ENCODE measurements at places on chromosomes 16 and 17.

DNA sequence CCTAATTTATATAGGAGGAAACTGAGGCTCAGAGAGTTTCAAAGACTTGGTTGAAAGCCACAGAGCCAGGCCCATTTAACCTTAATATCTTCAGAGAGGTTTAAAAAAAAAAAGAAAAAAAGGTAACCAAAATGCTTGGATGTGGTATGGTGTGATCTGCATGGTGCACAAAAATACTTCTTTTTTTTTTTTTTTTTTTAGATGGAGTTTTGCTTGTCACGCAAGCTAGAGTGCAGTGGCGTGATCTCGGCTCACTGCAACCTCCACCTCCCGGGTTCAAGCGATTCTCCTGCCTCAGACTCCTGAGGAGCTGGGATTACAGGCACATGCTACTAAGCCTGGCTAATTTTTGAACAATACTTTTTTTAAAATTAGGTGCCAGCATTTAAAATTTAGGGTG, 101.8 kb downstream of the XYLT1 start:
- no peak for DNase-seq

DNA sequence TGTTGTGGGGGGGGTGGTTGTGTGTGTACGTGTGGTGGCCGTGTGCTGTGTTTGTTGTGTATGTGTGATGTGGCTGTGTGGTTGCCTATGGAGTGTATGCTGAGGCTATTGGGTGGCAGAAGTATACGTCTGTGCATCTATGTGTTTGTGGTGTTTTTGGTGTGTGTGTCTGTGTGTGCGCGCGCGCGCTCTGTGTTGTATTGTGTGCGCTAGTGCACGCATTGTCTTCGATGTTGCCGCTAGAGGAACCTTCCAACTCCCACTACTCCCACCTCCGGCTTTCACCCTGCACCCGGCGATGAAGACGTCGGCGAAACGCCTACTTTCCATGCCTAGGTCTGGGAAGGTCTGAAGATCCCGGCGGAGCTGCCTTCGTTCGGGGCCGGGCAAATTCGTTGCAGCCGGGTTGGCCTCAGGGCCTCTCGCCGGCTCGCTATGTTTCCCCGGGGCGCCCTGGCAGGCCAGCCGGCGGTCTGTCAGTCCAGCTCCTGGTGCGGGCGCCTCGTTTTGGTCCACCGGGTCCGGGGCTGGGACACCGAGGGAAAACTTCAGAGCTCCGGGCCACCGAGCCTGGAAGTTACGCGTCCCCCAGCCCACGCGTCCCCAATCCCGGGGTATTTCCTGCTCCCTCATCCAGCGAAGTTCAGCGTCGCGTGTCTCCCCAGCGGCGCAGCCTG, 5.2 kb upstream of the DLX4 start:
- no peak for DNase-seq

- peak; percentile 24 for DNase-seq
Measured at GRCh38 chr17:71519285-71519684, 601.5 kb upstream of the SOX9 start.

DNA sequence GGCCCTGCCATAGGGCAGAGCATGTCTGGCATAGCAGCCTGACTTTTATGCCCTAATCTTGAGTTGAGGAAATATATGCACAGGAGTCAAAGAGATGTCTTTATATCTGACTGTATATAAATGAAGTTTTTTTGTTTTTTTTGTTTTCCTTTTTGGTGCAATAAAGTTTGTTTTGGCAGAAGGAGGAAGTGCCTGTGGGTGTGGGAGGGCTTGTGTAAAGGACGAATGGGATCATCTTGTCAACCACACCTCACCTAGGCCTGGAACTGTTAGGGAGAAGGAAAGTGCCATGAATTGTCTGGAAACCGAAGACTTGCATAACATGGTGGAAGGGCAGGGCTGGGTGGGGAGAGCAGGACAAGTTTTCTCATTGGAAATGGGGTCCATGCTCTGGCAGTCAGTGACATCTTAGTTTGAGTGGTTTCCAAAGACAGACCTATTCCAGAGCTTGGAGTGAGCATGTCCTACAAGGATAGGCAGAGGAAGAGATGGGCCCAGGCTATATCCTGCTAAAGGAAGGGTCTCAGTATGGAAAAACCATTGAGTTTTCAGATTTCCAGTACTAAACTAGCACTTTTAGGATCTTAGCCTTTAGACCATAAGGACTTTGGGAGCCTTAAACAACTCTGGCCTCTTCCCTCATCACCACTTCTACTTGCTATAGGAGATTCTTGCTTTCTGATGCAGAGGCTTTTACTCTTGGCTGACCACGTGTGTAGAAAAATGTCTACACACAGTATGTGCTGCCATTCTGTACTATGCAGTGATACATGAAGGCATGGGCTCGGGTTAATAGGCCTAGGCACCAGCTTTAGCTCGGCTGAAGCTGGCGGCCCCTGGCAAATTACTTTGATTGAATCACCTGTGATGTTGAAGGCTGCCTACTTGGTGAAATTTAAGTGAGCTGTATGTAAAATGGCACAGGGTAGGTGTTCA, 15.5 kb downstream of the SNF8 start:
- no peak for DNase-seq

DNA sequence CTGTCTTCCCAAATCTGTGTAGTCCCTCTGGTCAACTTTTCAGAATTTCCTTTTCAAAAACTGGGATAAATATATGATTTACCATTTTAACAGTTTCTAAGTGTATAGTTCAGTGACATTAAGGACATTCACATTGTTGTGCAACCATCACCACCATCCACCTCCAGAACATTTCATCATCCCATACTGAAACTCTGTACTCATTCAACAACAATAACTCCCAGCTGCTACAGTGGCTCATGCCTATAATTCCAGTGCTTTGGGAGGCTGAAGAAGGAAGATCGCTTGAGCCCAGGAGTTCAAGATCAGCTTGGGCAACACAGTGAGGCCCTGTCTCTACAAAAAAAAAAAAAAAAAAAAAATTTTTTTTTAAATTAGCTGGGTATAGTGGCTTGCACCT, 131.0 kb downstream of the AATF start:
- DNase-seq, result no peak

GRCh38 chr17:21113049-21113690, 13.6 kb upstream of the DHRS7B start:
- no peak for DNase-seq

DNA sequence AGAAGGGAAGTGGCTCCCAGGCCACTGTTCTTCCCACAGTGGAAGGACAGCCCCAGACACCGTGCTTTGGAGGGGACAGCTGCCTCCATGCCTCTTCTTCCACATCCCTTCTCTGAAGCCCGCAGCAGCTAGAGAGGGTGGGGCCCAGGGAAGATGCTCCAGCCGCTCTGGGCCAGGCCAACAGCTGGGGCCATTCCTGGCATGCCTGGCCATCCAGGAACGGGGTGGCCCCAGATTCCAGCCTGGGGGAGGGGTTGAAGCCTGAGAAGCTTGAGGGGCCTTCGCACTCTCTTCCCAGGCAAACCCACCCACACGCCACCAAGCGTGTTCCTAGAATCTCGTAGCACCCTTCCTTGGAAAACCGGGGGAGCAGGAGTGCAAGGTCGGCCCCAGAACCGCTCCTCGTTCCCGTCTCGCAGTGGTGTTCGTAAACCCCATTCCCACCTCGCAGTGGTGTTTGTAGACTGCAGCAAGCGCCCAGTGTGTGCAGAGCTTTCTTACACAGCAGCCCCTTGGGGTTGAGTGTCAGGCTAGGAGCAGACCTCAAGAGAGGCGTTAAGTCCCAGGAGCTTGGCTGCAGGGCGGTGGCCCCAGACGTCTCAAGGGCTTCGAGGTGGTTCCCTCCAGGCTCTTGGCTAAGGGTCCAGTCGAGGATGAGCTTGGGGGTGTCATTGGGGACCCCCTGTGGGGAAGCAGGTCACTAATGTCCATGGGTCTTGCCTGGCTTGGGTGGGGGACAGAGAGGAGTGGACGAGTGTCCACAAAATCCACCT, 2.7 kb downstream of the CDH15 start:
- no peak for DNase-seq

- DNase-seq, result no peak
Measured at GRCh38 chr17:81539961-81540675, 11.9 kb downstream of the FSCN2 start.

- no peak for DNase-seq
Measured at GRCh38 chr16:54244061-54244886, 42.3 kb downstream of the IRX3 start.

DNA sequence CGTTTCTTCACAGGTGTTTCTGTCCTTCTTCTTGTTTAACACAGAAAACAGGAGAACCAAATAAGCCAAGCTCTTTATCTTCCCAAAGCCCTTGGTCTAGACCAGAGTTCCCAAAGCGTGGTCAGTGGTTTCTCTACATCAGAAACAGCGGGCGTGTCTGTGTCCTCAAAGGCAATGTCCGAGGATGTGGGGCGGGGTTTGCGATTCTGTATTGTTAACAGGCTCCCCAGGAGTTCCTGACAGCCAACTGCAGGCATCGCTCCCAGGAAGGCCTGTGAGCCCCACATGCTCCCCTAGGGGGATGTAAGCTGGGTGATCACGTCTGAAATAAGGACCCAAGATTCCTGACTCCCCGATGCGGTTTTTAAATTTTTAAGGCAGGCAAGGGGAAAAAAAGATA, 28.4 kb upstream of the SLC25A19 start:
- DNase-seq, result no peak

DNA sequence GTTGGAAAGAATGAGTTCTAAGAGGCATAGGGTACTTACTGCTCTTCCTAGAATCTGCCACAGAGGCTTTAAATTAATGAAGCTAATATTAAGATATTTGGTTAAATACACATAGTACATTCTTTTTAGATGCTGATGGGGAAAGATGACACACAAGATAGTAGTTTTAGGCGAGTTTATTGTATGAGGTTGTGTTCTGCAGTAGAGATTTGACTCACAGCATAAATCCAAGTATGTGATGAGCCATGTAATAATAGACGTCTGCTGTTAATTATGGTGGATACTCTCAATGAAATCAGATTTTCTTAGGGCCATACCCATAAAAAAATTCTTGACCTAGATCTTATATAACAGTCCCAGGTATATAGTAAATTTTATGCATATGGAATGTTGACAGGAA, 8.0 kb downstream of the TNRC6C start:
- no peak for DNase-seq

DNA sequence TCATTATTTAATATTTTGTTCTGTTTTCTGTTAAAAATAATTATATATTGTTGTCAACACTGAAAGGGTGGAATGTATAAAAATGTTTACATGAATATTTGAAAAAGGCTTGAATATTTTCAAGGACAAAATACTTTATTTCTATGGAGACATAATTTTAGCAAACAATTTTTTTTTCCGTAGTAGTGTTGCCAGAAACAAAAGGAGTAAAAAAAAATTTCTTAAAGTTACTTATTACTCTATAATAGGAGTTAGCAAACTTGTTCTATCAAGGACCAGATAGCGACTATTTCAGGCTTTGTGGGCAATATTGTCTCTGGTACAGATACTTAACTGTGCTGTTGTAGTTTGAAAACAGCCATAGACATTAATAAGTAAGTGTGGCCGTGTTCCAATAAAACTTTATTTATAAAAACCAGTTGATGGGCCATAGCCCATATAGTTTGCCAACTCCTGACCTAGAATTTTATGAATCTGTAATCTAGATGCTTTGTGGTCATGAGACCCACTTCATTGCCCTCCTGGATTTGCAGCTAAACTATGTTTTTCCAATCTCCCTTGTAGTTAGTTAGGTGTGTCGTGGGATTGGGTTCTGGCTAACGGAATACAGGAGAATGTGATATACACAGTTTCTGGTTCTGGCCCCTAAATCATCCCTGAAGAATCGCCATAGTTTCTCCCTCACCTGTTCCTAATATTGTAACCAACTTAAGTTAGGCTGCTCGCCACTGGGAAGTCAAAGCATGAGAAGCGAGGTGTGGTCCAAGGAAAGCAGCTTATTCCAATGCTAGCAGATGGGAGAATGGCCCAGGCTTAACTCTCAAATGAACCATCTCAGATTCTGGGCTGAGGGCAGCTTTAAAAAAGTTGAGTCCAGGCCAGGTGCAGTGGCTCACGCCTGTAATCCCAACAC, 153.6 kb downstream of the ABCA8 start:
- DNase-seq, result no peak

GRCh38 chr16:2070576-2071453, 23.0 kb downstream of the TSC2 start:
- DNase-seq, result no peak

- no peak for DNase-seq
Measured at GRCh38 chr17:33803199-33803685, 451.8 kb upstream of the CCL2 start.

- DNase-seq, result no peak
Measured at GRCh38 chr17:17693253-17694168, 12.3 kb downstream of the RAI1 start.

- no peak for DNase-seq
Measured at GRCh38 chr16:8798174-8798527, 512 bp downstream of the PMM2 start.

DNA sequence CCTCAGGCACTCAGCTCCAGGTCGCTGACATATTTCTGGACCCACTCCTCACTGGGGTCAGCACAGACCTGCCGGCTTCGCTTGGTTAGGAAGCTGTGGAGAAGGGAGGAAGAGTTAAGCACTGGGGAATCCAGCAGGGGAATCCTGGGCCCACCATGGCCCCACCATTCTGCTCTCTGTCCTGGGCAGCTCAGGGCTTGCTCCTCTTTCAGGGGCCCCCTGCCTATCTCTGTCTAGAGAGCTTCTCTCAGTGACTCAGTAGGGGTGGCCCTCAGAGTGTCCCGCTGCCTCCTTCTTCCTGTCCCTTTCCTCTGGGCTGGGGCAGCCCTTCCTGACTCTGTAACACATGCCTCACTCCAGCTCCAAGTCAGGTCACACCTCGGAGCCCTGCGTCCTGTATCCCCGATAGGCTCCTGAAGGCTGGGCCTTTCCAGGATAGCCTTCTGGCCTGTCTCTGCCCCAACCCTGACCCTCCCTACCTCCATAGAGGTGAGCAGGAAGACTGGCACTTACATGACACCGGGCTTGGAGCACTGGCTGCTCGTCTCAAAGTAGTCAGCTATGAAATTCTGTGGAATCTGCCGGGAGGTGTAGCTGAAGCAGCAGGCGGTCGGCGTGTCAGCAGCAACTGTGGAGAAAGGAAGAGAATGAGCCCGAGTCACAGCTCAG, 1.1 kb downstream of the CCL3 start:
- no peak for DNase-seq

DNA sequence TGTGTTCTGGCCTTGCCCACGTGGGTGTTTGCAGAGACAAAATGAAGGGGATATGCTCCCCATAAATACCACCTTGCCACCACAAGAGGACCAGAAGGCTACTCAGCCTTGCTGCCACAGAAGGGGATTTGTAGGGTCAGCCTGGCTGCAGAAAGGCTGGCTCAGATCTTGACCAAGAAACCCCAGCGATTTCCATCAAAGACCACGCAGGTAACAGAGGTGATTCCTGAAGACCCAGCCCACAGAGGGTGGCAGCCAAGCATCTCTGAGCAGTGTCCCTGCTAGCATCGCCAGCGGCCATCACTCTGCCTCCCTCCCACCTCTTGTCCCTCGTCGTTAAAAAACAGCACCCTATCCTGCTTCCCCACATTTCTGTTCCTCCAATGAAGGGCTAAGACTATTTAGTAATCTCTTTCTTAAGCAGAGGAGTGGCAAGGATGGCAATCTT, 54.9 kb downstream of the BEAN1 start:
- DNase-seq, result no peak

DNA sequence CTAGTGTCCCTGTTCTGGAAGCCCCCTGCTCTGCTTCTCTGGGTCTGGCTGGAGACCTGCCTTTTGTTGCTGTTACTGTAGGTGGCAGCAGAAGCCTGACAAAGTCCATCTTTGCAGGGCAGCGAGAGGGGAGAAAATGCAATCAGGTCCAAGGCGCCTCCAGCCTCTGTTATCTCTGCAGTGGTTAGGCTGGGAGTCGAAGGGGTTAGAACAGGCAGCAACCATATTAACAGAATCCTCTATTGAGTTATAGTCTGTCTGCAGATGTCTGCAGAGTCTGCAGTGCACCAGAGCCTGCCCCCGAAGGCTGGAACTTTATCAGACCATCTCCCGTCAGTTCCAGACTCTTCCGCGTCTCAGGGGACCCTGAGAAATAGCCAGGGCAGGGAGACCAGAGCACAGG, 404.9 kb upstream of the EEF2KMT start:
- peak; percentile 60 for DNase-seq
